Endothelial cell of umbilical vein (primary cell): ENCODE measurements at places on chromosomes 11 and 22.

GRCh38 chr22:38924347-38924952 lies 33.0 kb upstream of the APOBEC3A start:
- no peaks in the 10 kb centered on the region for H3K36me3 ChIP-seq
- H3K27ac ChIP-seq = peak overlapping the region; percentile 39
- peaks cover 18% of the 10 kb centered on the region for H3K4me1 ChIP-seq
- H3K27me3 ChIP-seq = peaks cover 4% of the 10 kb centered on the region
- peak; percentile 94 for DNase-seq

- H3K27ac ChIP-seq = no peak overlapping the region
- no peaks in the 10 kb centered on the region for H3K4me1 ChIP-seq
- no peaks in the 10 kb centered on the region for H3K27me3 ChIP-seq
- no peaks in the 10 kb centered on the region for H3K36me3 ChIP-seq
- no peak for DNase-seq
Observed at GRCh38 chr11:58830673-58831301, 13.7 kb downstream of the GLYATL2 start.

DNA sequence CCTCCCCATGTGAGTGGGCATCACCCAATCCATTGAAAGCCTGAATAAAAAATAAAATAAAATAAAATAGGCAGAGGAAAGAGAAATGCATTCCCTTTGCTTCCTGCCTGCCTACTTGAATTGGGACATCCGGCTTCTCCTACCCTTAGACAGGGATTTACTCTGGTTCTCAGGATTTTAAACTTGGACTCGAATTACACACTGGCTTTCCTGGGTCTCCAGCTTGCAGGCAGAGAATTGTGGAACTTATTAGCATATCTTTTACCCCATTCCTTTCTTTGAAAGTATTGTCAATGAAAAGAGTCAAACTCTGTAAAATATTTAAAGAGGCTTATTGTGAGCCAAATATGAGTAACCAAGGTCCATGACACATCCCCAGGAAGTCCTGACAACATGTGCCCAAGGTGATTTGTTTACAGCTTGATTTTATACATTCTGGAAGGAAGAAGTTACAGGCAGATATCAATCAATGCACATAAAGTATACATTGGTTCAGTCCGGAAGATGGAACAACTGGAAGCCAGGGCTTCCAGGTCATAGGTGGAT lies 78.4 kb upstream of the CCDC90B start:
- H3K27me3 ChIP-seq = no peaks in the 10 kb centered on the region
- no peaks in the 10 kb centered on the region for H3K36me3 ChIP-seq
- H3K4me3 ChIP-seq = no peak overlapping the region

GRCh38 chr11:75174781-75175370 lies 24.0 kb downstream of the SLCO2B1 start:
- no peak overlapping the region for H3K27ac ChIP-seq
- no peaks in the 10 kb centered on the region for H3K4me1 ChIP-seq
- H3K36me3 ChIP-seq = no peaks in the 10 kb centered on the region
- H3K27me3 ChIP-seq = peaks cover 2% of the 10 kb centered on the region
- DNase-seq = no peak
- no peak overlapping the region for H3K4me3 ChIP-seq

- H3K36me3 ChIP-seq = no peaks in the 10 kb centered on the region
- H3K4me1 ChIP-seq = no peaks in the 10 kb centered on the region
- H3K4me3 ChIP-seq = no peak overlapping the region
Observed at GRCh38 chr11:10645212-10645795, 48.3 kb downstream of the IRAG1 start.

DNA sequence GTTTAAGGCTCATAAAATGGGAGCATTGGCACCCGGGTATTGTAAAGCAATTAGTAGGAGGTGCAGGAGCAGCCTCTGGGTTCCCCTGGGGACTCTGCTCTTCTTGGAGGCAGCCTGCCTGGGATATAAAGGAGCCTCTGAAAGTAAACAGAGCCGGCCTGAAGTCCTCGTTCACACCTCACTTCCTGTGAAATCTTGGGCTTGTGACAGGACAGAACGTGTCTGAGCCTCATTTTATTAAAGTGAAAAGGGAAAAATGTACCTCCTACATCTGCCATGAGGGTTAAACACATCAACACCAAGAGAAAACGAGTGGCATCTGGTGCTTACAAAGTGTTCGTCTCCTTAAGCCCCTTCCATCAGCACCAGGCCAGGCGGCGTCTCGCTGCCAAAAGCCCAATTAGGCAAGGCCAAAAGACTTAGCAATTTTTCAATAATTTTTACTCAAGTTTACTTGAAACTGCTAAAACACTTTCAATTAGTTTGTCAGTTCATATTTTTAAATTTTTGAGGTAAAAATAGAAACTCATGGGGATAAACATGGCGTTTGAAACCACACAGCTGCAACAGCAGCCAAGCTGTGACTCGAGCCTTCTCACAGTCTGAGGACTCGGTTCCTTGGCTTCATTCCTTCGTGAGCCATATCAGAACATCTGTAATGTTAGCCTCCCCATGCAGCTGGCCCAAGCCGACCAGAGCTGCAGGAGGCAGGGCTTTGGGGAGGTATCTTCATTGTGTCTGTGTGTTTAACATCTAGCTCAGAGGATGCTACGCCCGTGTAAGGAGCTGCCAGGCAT lies 33.6 kb downstream of the MAP6 start:
- H3K4me3 ChIP-seq = no peak overlapping the region
- no peak overlapping the region for H3K27ac ChIP-seq
- no peak for DNase-seq
- H3K27me3 ChIP-seq = peaks cover 28% of the 10 kb centered on the region
- no peaks in the 10 kb centered on the region for H3K36me3 ChIP-seq

DNA sequence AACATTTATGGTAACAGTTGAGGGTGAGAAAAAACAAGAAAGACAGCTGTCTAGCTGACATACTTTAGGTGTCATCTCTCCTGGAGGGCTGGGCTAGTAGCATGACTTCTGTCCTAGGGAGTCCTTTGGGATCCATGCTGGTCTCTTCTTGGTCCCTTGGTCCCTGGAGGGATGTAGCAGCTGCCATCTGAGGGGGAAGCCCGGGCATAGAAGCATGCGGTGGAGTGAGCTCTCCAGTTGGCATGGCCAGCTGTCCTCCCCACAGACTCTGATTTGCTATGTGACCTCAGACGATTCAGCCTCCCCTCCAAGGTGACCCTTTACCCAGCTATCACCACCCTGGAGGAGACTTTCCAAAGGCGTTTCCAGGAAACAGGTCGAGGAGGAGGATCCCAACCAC lies 28.7 kb downstream of the POU2F3 start:
- no peak for DNase-seq
- no peak overlapping the region for H3K4me3 ChIP-seq
- H3K27ac ChIP-seq = no peak overlapping the region
- H3K27me3 ChIP-seq = peaks cover 2% of the 10 kb centered on the region

DNA sequence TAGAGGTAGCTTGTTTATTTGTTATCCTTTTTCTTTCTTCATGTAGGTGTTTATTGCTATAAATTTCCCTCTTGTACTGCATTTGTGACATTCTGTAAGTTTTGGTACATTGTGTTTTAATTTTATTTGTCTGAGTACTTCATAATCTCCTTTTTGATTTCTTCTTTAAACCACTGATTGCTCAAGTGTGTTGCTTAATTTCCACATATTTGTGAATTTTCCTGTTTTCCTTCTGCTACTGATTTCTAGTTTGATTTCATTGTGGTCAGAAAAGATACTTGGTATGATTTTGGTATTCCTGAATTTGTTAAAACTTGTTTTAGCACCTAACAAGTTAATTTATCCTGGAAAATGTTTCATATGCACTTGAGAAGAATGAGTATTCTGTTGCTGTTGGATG lies 15.1 kb downstream of the OR10V1 start:
- H3K4me3 ChIP-seq = no peak overlapping the region

DNA sequence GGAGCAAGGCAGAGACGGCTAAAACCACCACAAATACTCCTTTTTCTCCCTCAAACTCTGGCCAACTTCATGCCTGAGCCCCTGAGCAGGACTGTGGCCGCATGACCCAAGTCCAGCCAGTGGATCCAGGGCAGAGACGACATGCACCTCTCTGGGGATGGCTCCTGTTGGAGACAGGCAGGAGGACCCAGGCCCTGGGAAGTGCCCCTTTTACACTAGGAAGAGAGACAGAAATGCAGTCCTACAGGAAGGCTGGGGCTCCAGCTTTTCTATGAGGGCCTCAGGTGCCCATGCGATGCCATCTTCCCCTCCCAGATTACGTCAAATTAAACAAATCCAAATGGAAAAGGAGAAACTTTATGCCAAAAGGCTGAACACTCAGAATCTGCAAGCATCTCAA lies 498.0 kb downstream of the BRD1 start:
- no peaks in the 10 kb centered on the region for H3K27me3 ChIP-seq
- H3K27ac ChIP-seq = no peak overlapping the region
- no peaks in the 10 kb centered on the region for H3K36me3 ChIP-seq
- no peak overlapping the region for H3K4me3 ChIP-seq
- DNase-seq = no peak

- H3K36me3 ChIP-seq = no peaks in the 10 kb centered on the region
- H3K27me3 ChIP-seq = no peaks in the 10 kb centered on the region
- no peak overlapping the region for H3K4me3 ChIP-seq
- H3K4me1 ChIP-seq = no peaks in the 10 kb centered on the region
- no peak overlapping the region for H3K27ac ChIP-seq
Observed at GRCh38 chr11:130330101-130330684, 15.5 kb upstream of the ZBTB44 start.

DNA sequence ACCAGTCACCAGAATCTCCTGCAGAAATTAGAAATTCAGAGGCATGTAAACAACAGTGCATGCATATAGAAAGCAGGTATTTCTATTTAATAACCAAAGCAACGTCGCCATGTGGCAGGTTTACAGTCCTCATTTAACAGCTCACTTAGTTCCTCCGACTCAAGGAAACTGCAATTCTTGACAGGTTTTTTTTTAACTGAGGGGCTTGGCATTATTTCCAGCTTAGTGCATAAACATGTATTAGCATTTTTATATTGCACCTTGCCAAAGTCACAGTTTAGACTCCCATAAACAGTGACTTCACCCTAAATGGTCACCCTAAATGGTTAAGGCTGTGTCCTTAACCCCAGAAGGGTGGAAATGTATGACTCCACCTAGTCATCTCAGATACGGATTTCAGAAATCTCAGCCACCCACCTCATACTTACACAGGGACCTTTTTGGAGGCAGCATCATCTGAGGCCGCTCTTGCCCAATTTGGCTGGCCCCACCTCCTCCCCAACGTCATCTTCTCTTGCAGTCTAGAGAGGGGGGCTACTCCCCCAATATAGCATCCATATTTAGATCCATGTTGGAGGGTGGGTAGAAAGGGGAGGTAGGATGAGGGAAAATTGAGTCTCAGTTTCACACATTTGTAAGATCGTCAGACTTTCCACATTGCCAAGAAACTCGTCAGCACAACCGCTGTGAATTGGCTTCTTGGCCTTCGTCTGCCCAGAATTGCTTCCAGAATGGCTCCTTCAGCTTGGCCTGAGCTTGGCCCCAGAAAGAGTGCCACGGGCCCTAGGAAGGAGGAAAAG lies 31.8 kb upstream of the SLC35C1 start:
- peaks cover 5% of the 10 kb centered on the region for H3K4me1 ChIP-seq
- H3K27ac ChIP-seq = no peak overlapping the region
- peaks cover 1% of the 10 kb centered on the region for H3K27me3 ChIP-seq
- no peaks in the 10 kb centered on the region for H3K36me3 ChIP-seq
- no peak overlapping the region for H3K4me3 ChIP-seq

GRCh38 chr11:117201658-117202305 lies 2.6 kb downstream of the TAGLN start:
- H3K4me3 ChIP-seq = no peak overlapping the region
- H3K27ac ChIP-seq = no peak overlapping the region
- H3K27me3 ChIP-seq = no peaks in the 10 kb centered on the region
- H3K4me1 ChIP-seq = peaks cover 9% of the 10 kb centered on the region
- H3K36me3 ChIP-seq = peaks cover 4% of the 10 kb centered on the region

DNA sequence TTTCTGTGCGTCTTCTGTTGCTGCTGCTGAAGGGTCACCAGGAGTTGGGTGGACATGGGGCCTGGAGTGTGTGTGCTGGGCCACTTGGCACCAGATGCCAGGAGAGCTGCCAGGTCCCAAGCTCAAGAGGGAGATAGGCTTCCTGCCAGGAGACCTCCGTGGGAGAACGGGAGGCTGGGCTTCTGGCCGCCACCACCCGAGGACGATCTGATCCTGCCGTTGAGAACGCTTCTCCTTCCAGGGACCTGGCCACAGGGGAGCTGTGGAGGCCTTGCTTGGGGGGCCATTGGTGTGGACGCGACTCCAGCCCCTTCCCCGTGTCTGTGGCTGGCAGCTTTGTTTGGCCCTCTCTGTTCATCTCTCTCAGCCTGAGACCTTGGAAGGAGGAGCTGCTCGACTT lies 2.4 kb downstream of the BRSK2 start:
- H3K36me3 ChIP-seq = no peaks in the 10 kb centered on the region
- no peak for DNase-seq
- H3K4me1 ChIP-seq = peaks cover 3% of the 10 kb centered on the region

DNA sequence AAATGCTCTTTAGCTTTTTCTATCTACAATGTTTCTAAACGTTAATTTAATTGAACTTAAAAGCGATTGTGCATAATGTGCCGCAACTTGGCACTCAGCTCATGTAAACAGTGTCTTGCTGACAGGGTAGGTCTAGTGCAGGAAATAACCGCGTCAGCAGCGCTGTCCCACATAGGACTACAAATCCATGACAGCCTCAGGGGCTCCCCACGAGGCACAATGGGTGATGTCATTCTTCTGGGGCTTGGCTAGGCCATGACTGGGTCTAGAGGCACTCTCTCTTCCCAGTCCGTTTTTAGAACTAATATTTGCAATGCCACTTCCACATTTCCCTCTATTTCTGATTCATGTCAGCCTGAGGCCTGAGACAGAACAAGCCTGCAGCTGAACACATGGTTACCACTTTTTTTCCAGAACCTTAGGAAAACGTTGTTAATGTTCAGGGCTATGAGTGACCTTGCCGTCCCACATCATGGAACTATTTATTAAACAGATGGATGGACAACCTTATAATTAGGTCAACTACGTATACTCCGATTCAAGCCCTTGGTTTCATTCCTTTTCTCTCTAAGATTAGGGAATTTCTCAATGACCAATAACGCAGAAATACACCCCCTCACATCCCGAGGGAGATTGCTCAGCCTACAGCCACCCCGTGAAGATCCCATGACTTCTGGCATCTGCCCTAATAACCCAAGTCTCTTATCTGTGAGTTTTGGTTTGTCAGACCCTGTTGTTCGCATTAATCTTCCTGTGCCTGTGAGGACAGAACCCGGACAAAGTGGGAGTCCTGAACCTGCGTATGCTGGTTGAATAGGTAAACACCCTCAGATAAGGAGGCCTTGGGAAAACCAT lies 19.4 kb upstream of the SNX32 start:
- no peak overlapping the region for H3K4me3 ChIP-seq
- no peaks in the 10 kb centered on the region for H3K4me1 ChIP-seq
- H3K36me3 ChIP-seq = no peaks in the 10 kb centered on the region
- no peak overlapping the region for H3K27ac ChIP-seq
- no peak for DNase-seq

DNA sequence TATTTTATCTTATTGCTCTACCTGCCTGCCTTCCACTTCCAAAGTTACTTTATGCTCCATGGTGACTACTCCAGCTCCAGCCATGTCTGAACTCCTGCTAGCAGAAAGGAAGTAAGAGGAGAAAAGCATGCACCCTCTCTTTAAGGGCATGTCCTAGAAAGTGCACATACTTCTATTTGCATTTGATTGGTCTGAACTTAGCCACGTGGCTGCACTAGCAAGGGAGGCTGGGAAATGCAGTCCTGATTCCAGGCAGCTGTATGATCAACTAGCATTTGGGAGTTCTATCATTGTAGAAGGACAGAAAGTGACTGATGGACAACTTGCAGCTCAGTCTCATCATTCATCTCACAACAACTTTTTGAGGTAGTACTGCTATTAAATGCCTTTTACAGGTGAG lies 515.7 kb downstream of the BUD13 start:
- no peak overlapping the region for H3K4me3 ChIP-seq
- no peaks in the 10 kb centered on the region for H3K27me3 ChIP-seq
- H3K27ac ChIP-seq = no peak overlapping the region
- DNase-seq = no peak
- no peaks in the 10 kb centered on the region for H3K36me3 ChIP-seq
